ENCODE measurements at places on chromosomes 6 and 20.

- DNase-seq = no peak
These were observed 57.1 kb downstream of the GMPR start for GRCh38 chr6:16295471-16295870.

DNA sequence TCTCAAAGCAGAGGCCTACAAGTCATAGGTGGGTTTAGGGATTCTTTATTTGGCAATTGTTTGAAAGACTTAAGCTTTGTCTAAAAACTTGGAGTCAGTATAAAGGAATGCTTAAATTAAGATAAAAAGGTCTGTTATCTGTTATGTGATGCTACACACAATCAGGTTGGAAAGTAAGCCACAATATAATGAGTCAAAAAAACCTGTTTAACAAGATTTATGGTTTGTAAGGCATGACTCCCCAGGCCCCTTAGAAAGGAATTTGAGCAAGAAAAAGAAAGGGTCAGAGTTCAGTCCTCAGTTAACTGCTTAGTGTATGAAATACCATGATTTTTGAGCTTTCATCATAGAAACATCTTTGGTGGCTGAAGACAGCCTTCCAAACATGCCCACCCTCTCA is 66.8 kb upstream of the HMGN3 start:
- no peak for DNase-seq

GRCh38 chr6:72218125-72218524 is 331.8 kb downstream of the RIMS1 start:
- no peak for DNase-seq

GRCh38 chr6:15357782-15358181 is 111.9 kb downstream of the JARID2 start:
- no peak for DNase-seq
